Natural killer cell treated with Interleukin-12 subunit alpha and Interleukin-12 subunit beta and Interleukin-15 and Interleukin-18, amount 100 ng/mL, for 72 hours (primary cell): ENCODE measurements at places on chromosomes 16 and 17.
A peak's percentile ranks its signal among the peaks of the same experiment; 100 is the strongest.

GRCh38 chr16:57859331-57859730 lies 57.0 kb upstream of the KIFC3 start:
- no peak for DNase-seq

DNA sequence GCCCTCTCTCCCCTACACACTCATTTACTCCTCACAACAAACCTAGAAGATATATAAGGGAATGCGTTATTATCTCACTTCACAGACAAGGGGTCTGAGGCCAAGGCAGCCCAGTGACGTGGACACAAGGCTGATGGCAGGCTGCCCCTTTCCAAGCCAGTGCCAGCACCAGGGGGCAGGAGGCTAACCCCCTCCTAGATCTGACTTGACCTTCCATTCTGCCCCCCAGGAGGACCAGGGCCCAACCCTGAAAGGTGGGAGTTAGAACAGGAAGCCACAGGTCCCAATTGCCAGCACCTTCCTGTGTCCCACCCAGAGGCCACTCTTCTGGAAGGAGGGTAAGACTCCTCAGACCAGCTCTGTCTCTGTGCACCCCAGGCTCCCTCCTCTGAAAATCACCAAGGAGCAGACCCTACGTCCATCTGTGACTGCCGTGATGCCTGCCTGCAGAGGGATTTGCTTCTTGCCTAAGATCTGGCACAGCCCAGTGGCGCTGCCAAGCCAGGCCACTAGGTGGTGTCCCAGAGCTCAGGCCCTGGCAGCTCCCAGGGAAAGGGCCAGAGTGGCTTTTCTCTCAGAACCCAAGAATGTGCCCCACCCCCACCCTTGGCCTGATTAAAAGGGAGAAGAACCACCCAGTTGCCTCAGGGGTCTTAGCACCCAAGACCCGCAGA lies 42.4 kb upstream of the MRPS23 start:
- DNase-seq = peak; percentile 85

GRCh38 chr17:13154930-13155329 lies 137.1 kb upstream of the ELAC2 start:
- DNase-seq = no peak

GRCh38 chr17:48241770-48242497 lies 134.4 kb downstream of the SNX11 start:
- no peak for DNase-seq

GRCh38 chr17:51913491-51914205 lies 244.9 kb downstream of the CA10 start:
- no peak for DNase-seq

GRCh38 chr16:69538808-69539207 lies 27.0 kb upstream of the NFAT5 start:
- no peak for DNase-seq

DNA sequence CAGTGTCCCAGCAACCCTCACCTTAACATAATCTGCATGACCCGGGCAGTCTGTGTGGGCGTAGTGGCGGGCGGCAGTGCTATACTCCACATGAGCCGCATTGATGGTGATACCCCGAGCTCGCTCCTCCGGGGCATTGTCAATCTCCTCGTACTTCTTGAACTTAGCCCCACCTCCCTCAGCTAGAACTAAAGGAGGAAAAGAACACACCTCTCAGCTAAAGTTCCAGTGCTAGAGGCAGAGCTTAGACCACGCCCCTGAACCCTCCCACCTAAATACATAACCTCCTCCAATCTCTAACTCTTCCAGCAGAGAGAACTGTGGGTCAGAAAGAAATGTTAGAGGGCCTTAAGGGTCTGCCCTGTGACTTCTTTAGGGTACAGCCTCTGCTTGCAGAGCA lies 855 bp downstream of the TUFM start:
- DNase-seq = no peak

GRCh38 chr17:71142333-71142732 lies 973.0 kb downstream of the KCNJ2 start:
- no peak for DNase-seq

GRCh38 chr16:9966569-9967157 lies 215.6 kb downstream of the GRIN2A start:
- DNase-seq = no peak

DNA sequence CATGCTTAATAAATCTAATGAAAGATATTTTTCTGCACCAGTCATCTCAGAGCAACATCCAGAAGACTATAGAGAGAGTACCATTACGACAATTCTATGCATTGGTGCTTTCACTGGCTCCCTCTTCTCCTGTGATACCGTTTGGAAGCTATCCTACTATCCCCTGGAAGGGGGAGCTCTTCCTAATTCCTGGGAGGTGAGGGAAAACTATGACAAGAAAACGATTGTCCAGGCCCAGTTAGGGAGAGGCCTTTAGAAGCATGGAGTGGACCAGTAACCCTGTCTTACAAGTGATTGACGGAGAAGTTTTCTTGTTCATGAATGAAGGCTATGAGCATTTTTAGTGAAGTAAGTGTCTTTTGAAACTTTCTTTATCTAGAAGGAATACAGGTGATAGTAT lies 150.2 kb downstream of the TANC2 start:
- DNase-seq = no peak

DNA sequence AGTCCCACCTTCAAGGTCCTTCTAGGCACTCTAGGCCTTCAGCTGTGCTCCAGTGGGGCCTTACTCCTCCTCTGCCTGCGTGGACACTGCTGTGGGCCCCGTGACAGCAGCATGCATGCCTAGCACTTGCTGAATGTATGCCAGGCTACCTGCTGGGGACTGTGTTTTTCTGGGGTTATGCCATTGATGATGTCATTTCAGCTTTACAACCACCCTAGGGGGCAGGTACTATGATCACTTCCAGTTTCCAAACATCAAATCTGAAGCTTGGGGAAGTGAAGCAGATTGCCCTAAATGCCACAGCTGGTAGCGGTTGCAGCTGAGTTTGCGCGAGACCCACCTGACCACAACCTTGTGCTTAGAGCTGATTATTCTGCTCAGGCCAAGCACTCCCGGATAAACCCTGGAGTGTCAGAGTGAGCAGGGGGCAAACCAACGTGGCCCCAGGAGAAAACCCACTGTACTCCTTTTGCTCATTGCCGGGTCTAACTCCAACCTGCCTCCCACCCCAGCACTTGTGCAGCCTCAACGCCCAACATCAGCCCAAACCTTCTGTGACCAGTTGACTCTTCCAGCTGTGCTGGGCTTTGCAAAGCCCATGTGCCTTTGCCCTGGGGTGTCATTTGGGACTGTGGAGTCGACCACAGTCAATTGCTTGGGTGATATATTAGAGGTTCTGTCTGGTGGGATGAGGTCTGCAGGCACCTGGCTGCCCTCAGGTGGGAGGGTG lies 168.4 kb downstream of the ENGASE start:
- DNase-seq = no peak

DNA sequence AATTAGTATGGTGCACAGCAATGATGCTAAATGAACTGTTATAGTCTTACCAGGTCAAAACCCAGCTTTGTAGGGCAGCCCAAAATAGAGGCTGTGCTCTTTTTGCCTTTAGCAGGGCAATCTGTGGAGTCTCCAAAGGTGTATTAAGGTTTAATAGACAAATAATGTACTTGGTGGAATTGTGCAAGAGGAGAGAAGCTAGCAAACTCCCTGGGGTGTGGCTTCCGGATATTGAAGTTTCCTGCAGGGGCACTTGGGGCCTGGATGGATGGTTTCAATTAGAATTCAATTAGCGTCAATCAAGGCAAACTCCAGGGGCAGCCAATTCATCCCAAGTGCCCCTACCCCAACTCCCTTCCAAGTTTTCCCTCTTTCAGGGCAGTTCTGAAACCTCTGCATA lies 285.8 kb downstream of the UTP18 start:
- no peak for DNase-seq

- DNase-seq = no peak
Observed at GRCh38 chr16:83652943-83653342, 154.8 kb upstream of the HSBP1 start.

DNA sequence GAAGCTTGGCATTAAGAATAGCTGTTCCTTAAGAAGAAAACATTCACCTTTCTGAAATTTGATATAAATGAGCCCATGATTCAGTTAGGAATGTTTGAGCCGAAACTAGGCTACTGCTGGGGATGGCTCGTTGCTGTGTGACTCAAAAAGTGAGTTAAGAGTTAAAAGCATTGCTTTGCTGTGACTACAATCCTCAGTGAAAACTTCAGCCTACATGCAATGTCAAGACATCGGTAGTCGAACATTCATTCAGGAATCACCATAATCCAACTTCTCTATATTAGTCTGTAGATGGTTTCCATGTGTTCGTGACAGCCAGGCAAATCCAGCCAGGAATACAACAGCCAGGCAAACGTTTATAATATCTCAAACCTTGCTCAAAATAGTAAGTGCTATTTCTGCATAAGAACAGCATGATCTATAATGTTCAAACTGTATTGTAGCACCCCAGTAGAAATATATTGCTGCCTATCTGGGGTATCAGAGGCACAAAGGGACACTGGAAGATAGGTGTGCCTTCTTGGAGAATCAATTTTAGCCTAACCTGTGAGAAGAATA lies 1225.1 kb downstream of the CDH8 start:
- DNase-seq = no peak
